SW480 (cell line): ENCODE measurements at places on chromosomes 6 and 20.
A peak's percentile ranks its signal among the peaks of the same experiment; 100 is the strongest.

- DNase-seq: no peak
Measured at GRCh38 chr6:155171747-155172449, 91.9 kb upstream of the CLDN20 start.

- DNase-seq: no peak
Measured at GRCh38 chr6:145132709-145133108, 602.6 kb downstream of the EPM2A start.

- no peak for DNase-seq
Measured at GRCh38 chr20:19081937-19082336, 130.5 kb upstream of the SLC24A3 start.

DNA sequence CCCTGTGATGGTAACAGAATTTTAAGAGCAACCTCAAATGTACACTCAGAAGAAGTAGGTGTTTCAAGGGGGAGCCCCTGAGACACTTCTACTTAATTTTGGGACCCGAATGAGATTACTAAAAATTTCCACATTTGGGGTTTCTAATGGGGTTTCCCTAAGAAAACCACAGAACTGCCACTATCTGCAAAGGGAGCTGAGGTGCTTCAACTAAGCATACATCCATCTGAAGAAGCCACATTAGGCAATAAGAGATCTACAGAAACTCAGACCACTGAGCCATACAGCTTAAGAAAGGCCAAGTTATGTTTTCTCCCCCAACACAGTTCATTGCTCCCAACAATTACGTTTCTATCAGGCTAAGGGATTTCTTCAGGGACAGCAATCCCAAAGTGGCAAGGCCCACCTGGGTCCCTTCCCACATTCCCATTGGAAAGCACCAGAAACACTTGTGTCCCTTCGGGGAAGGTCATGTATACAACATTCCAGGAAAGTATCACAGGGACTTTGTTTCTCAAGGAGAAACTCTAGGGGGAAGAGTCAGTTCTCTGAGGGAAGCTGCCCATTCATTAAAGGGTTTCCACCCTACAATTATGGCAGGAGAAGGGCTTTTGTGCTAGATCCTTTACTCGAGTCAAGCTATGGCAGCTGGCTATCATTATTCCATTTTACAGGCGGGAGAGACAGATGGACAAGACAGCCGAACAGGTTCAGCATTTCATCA lies 5.0 kb downstream of the BCL2L1 start:
- no peak for DNase-seq

- DNase-seq: no peak
Measured at GRCh38 chr6:12749531-12750379, 33.2 kb downstream of the PHACTR1 start.

DNA sequence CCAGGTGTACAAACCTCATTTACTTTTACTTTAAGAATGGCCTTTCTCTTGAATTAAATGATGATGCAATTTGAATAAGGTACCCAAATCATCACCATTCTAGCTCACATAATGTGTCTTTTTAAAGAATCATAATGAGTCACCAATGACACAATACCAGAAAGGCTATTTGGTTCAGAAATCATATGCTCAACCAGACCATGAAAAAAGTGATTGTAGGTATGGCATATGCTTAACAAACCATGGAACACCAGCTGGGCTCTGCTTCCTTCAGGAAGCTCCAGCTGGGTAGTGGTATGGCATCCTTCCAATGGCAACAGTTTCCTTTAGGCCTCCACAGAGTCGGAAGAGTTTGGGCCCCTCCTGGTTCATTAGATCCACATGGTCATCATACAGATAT lies 128.2 kb downstream of the FRK start:
- no peak for DNase-seq

GRCh38 chr20:380763-381580 lies 412 bp downstream of the TRIB3 start:
- peak; percentile 97 for DNase-seq

DNA sequence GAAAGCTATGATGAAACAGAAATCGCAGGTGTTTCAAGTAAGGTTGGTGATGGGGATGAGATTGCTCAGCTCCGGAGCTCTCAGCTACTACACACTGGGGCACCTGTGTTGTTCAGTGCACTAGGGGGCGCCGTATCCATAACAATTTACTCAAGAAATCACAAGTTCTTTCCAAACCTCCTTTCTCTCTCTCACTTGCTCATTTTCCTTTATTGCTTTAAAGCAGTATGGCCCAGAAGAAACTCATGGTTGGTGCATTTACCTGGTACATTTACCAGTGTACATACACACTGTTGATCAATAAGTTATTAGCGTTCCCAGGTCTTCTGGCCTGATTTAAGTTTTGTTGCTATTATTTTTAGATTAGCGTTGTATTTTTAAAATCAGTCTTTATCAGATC lies 235.2 kb upstream of the TAB2 start:
- DNase-seq: peak; percentile 59

- DNase-seq: peak; percentile 3
Measured at GRCh38 chr6:140537834-140538705, 1163.6 kb upstream of the CITED2 start.

DNA sequence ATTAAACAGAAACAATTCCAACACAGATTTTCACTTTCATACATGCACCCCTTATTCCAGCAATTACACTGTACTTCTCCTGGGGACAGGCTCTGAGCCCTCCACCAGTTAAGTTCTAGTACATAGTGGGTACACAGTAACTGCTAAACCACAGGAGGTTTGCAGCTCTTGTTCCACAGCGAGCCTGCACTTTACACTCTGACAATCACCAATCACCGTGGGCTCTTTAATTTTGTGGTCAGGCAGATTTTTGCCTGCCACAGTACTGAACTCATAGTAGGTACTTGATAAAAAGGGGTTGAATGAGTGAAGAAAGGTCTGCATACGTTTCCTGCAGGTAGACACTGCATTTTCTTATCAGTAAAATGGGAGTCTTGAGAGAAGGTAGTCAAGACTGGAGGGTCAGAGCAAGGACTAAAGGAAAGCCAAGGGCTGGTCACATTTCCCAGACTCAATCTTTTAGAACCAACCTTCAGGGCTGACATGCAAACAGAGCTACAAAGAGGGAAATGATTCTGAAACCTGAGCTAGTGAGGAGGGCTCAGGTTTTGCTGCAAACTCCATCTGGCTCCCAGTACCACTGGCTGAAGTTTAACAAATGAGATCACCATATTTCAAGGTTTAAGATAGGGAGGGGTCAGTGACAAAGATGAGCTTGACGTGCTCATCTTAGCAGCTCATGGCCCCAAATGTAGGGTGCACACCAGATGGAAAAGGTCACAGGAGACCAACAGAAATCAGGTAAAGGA lies 404.6 kb downstream of the BTBD9 start:
- no peak for DNase-seq

GRCh38 chr6:134199848-134200606 lies 117.9 kb downstream of the SGK1 start:
- no peak for DNase-seq

- DNase-seq: peak; percentile 82
Measured at GRCh38 chr20:15654208-15654649, 919.0 kb downstream of the KIF16B start.

DNA sequence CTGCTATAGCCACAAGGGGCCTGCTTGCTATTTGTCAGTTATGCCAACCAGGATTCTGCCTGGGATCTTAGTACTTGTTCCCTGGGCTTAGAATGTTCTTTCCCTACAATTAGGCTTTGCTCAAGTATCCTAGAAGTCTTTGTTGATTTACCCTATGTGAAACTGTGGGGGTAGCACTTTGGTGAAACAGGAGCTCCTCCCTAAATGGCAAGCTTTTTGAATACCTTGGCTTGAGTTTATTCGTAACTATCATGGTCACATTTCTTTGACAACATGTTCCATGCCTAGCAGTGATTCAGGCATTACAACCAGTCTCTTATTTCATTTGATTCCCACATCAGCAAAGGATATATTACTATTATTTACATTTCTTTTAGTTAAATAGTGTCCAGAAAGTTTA lies 21.2 kb downstream of the AFDN start:
- DNase-seq: no peak

GRCh38 chr6:137313928-137314855 lies 95.0 kb upstream of the IFNGR1 start:
- peak; percentile 62 for DNase-seq
